MM.1S (cell line): ENCODE measurements at places on chromosomes 2 and 18.
A peak's percentile ranks its signal among the peaks of the same experiment; 100 is the strongest.

DNA sequence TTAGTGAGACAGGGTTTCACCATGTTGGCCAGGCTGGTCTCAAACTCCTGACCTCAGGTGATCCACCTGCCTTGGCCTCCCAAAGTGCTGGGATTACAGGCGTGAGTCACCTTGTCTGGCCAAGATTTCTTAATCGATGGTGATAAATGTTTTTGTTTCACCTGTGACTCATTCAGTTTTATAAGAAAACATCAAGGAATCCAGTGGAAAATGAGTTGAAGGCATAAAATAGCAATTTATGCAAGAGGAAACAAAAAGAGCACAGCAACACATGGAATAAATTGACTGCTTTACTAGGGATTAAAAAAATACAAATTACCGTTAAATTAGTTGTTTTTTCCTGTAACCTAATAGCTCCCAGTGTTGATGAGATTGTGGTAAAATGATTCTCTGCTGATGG, 80.2 kb downstream of the CDK15 start:
- no peak for DNase-seq
- no peaks in the 10 kb centered on the region for H3K27me3 ChIP-seq
- no peak overlapping the region for H3K4me3 ChIP-seq
- H3K27ac ChIP-seq: no peak overlapping the region
- no peaks in the 10 kb centered on the region for H3K36me3 ChIP-seq

DNA sequence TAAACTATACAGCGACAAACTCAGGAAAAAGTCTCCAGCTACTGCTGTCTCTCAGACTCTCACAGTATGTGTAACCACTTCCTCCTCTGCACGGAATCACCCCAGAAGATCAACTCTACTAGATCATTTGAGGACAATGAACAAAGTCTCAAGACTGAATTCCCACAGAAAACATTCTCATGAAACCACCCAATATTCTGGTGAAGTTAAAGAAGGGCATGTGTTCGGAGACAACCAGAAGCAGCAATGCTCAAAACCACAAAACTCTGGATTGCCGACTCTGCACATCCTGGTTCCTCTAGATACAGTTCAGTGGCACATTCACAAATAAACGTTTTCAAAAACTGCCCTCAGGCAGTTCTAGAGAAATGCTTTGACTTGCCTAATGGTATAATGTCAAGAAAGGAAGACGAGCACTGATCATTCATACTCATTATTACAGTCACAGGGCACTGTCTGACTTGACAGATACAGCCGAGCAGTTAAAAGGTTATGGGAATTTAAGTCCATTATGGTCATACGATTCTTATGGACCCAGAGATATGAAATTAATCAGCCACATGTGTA, 91.9 kb upstream of the STK17B start:
- no peaks in the 10 kb centered on the region for H3K36me3 ChIP-seq
- DNase-seq: peak; percentile 94
- H3K27ac ChIP-seq: peak overlapping the region; percentile 86
- no peaks in the 10 kb centered on the region for H3K27me3 ChIP-seq
- H3K4me3 ChIP-seq: peak overlapping the region; percentile 33
- peaks cover 30% of the 10 kb centered on the region for H3K4me1 ChIP-seq

DNA sequence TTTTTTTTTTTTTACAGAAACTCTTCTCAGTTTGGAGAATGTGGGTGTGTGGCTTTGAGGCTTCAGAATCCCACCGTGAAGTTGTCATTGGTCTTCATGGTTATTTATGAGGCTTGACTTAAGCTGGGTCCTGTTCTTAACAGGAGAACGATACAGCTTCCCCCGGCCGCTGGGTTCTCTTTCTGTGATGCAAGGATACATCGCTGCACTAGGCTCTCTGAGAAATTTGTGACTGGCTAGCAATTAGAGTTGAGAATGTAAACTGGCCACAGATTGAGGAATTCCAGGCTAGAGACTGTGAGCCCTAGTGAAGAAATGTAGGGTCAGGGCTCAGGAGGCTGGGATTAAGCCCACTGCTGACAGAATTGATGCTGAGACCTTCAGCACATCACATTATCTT, 29.8 kb downstream of the MGAT5 start:
- DNase-seq: no peak
- H3K27me3 ChIP-seq: no peaks in the 10 kb centered on the region
- peaks cover 58% of the 10 kb centered on the region for H3K4me1 ChIP-seq

GRCh38 chr2:6535572-6535971, 330.1 kb downstream of the CMPK2 start:
- H3K27ac ChIP-seq: no peak overlapping the region
- DNase-seq: no peak
- H3K27me3 ChIP-seq: no peaks in the 10 kb centered on the region
- no peaks in the 10 kb centered on the region for H3K36me3 ChIP-seq
- H3K4me3 ChIP-seq: no peak overlapping the region

- no peaks in the 10 kb centered on the region for H3K36me3 ChIP-seq
- H3K27me3 ChIP-seq: no peaks in the 10 kb centered on the region
- no peak within 1 kb of the TSS for H3K27ac ChIP-seq
These were observed at the start of gene FAM110C for GRCh38 chr2:46471-47345. Gene FAM110C (minus strand): TSS chr2:46505. CDS start chr2:46385, 120 bp downstream.

- no peak overlapping the region for H3K27ac ChIP-seq
- DNase-seq: no peak
- H3K4me1 ChIP-seq: no peaks in the 10 kb centered on the region
These were observed 65.3 kb upstream of the UGP2 start for GRCh38 chr2:63776382-63776781.

DNA sequence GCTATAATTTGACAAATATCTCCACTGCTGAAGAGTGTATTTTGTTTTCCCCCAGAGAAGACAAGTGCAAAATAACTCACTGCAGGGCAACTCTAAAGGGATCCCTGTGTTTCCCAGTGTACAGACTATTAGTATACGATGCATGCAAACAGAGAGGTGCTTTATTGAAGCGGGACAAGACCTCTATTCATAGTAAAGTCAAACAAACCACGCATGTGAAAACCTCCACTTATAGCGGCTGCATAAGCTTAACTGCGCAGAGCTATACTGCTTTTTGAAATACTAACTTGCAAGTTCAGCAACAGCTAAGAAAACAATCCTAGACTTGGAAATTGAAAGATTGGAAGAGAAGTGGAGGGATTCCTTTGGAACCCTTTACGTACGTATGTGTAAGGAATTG, 15.6 kb downstream of the RNF144A start:
- no peak overlapping the region for H3K4me3 ChIP-seq
- H3K36me3 ChIP-seq: no peaks in the 10 kb centered on the region
- no peak overlapping the region for H3K27ac ChIP-seq
- no peaks in the 10 kb centered on the region for H3K27me3 ChIP-seq
- no peaks in the 10 kb centered on the region for H3K4me1 ChIP-seq
- no peak for DNase-seq

GRCh38 chr2:70095720-70096670, 8.7 kb downstream of the PCBP1 start:
- H3K4me3 ChIP-seq: no peak overlapping the region
- no peaks in the 10 kb centered on the region for H3K27me3 ChIP-seq
- H3K4me1 ChIP-seq: peaks cover 12% of the 10 kb centered on the region

GRCh38 chr2:50674876-50675275, 357.1 kb downstream of the NRXN1 start:
- no peaks in the 10 kb centered on the region for H3K36me3 ChIP-seq
- no peaks in the 10 kb centered on the region for H3K27me3 ChIP-seq
- H3K4me3 ChIP-seq: no peak overlapping the region
- H3K4me1 ChIP-seq: no peaks in the 10 kb centered on the region

- H3K4me1 ChIP-seq: peaks cover 5% of the 10 kb centered on the region; the same call in 1 of the 2 replicates
- peak overlapping the region; percentile 74 for H3K4me3 ChIP-seq
- no peaks in the 10 kb centered on the region for H3K27me3 ChIP-seq
- no peak overlapping the region for H3K27ac ChIP-seq
These were observed 825 bp downstream of the GRB14 start for GRCh38 chr2:164620457-164620856.

DNA sequence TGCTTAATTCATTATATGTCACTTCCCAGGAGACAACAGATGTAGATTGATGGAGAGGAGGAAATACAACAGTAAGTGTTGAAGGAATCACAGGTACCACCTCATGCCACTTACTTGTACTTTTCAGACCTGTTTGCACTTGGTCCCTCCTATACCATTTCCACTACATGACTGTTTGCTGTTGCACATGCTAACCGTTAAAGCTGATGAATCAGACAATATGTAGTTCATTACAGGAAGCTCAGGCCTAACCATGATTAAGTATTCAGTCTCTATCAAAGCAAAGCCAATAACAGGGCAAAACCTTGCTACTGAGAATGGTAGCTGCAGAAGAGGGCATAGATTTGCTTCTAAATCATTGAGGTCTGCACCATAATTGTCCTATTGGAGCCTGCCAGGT, 30.2 kb upstream of the GRP start:
- no peak overlapping the region for H3K27ac ChIP-seq
- no peak overlapping the region for H3K4me3 ChIP-seq
- no peaks in the 10 kb centered on the region for H3K36me3 ChIP-seq
- no peaks in the 10 kb centered on the region for H3K4me1 ChIP-seq
- H3K27me3 ChIP-seq: no peaks in the 10 kb centered on the region
- no peak for DNase-seq

DNA sequence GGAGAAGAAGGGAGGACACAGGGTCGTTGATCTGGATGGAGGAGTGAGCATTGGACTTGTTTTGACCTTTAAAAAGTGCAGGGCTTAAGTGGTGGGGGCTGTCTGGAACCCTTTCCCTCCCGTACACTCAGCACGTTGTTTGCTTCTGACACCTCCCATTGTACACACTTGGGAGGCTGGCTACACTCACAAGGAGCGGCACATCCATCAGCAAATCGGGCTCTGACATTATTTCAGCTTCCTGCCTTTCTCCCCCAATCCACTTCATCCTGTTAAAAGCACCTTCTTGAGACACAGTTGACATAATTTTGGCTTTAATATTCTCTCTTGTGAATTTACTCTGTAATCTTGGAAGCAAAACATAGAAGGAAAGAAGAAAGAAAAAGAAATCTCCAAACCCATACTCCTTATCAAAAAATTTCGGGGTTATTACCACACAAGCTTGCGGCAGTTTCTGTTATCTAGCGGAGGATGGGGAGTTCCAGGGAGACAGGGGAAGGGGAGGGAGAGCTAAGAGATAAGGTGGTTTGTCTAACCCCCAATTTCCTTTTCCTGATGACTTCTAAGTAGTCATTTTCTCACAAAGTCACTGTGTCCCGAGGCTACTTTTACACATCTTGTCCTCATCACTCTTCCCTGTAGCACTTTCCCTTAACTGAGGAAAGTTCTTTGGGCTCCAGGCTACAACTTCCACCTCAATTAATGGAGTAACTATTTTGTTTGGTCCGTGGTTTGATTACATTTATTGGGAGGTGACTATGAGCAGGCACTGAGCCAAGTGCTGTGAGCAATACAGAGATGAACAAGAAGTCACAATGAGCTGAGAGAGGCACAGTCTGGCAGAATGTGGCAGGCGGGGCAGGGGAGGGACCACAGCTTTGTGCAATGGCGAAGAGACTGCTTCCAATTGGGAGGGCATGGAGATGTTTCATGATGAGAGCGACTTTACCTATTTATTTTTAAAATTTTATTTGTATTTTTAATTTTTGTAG, 240.1 kb upstream of the MEX3C start:
- no peak overlapping the region for H3K4me3 ChIP-seq
- no peaks in the 10 kb centered on the region for H3K27me3 ChIP-seq
- H3K4me1 ChIP-seq: peaks cover 43% of the 10 kb centered on the region
- no peak overlapping the region for H3K27ac ChIP-seq

DNA sequence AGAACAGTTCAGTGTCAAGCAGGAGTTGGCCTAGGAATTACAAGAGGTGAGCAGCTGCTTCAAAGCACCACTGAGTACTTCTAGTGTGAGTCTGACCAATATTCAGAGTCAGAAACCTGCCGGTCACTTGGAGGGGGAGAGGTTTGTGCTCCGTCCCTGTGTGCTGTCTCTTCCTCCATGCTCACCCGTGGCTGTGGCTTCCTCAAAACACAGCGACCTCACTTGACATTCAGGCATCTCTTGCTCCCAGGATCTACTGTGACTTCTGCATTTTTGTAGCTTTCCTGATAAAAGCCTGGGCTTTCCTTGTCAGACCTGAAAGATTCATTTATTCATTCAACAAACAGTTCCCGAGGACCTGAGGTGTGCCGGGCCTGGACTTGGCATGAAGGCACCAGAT, 32.9 kb downstream of the TPRKB start:
- no peaks in the 10 kb centered on the region for H3K27me3 ChIP-seq
- H3K4me3 ChIP-seq: no peak overlapping the region
- no peak for DNase-seq

- no peak overlapping the region for H3K4me3 ChIP-seq
- H3K27me3 ChIP-seq: no peaks in the 10 kb centered on the region
- DNase-seq: no peak
- H3K36me3 ChIP-seq: no peaks in the 10 kb centered on the region
These were observed 74.9 kb downstream of the ATP8B1 start for GRCh38 chr18:57727952-57728807.

GRCh38 chr2:120892967-120893667, 157.4 kb downstream of the GLI2 start:
- H3K36me3 ChIP-seq: no peaks in the 10 kb centered on the region
- H3K4me3 ChIP-seq: no peak overlapping the region
- no peaks in the 10 kb centered on the region; the same call in 1 of the 2 replicates for H3K27me3 ChIP-seq
